ENCODE measurements at places on chromosomes 3 and 15. TPM values are rescaled to one million over a fixed set of nuclear protein-coding genes. Genes with fewer than 3 reads are reported as not detected.

Gene ARMC8
- total RNA-seq: 42.2 TPM

Gene ZBTB20
- total RNA-seq: 3.2 TPM

Gene NPAP1
- total RNA-seq: not detected

Gene CNTN6
- total RNA-seq: not detected

Gene SERINC4
- total RNA-seq: 0.10 TPM
